ENCODE measurements at places on chromosomes 5 and 9. TPM values are rescaled to one million over a fixed set of nuclear protein-coding genes. Genes with fewer than 3 reads are reported as not detected.

Gene KLHL3
- total RNA-seq = not detected

Gene PCDHA1
- not detected for total RNA-seq

Gene GLE1
- total RNA-seq = 36.6 TPM

Gene PTGS1
- 3.5 TPM for total RNA-seq

Gene INSL4
- total RNA-seq = not detected

Gene HTR1A
- total RNA-seq = not detected

Gene RNF183
- 0.12 TPM for total RNA-seq

Gene C5orf24
- 46.9 TPM for total RNA-seq

Gene NR6A1
- 9.9 TPM for total RNA-seq

Gene SNCAIP
- not detected for total RNA-seq

DNA sequence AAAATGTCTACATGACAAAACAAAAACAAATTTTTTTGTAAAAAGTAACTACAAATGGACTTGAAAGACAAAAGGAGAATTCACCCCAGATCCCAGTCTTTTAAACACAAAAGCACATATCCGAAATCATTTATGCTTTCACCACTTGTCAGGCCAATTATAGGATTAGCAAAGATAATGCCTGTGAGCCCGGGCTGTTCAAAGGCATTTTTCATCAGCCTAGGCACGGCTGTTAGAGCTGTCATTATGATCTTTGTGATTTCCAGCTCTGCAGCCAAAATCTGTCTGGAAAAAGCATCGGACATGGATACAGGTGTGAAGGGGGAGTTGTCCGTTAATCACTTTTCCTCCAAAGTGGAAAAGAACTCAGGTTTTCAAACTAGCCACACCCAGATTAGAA, 23.6 kb upstream of the RAB14 start:
- H3K4me3 ChIP-seq = no peak overlapping the region
- H3K36me3 ChIP-seq = no peaks in the 10 kb centered on the region
- peaks cover 14% of the 10 kb centered on the region for H3K4me1 ChIP-seq
- no peak overlapping the region for H3K27ac ChIP-seq

- no peaks in the 10 kb centered on the region for H3K4me1 ChIP-seq
- H3K4me3 ChIP-seq = no peak overlapping the region
- H3K27me3 ChIP-seq = no peaks in the 10 kb centered on the region
- H3K36me3 ChIP-seq = no peaks in the 10 kb centered on the region
- no peak for DNase-seq
Observed at GRCh38 chr9:18346745-18347144, 127.2 kb upstream of the ADAMTSL1 start.

- H3K27me3 ChIP-seq = no peaks in the 10 kb centered on the region
- no peaks in the 10 kb centered on the region for H3K4me1 ChIP-seq
- no peak overlapping the region for H3K27ac ChIP-seq
- no peak for DNase-seq
Observed at GRCh38 chr5:1032011-1032410, 23.4 kb downstream of the NKD2 start.

- H3K36me3 ChIP-seq = peaks cover 3% of the 10 kb centered on the region
- no peak for DNase-seq
- no peaks in the 10 kb centered on the region for H3K27me3 ChIP-seq
- peaks cover 8% of the 10 kb centered on the region for H3K4me1 ChIP-seq
Observed at GRCh38 chr5:6716629-6717149, 3.5 kb downstream of the TENT4A start.

DNA sequence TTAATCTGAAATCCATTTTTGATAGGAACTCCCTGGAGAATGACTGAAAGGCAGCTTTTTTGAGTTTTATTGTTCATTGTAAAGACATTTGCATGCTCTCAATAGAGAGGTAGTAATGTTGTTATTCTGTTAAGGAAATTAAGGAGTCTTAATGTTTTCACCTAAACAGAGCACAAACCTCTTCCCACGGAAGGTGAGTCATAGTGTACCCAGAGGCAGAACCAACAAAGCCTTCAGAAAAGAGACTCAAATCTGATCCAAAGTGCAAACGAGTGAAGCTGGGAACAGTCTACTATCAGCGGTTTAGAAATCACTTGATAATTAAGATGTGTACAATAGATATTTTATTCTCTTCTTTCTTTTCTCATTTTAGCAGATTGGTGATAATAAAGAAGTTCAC, 470.5 kb downstream of the PLK2 start:
- H3K27me3 ChIP-seq = no peaks in the 10 kb centered on the region
- H3K4me1 ChIP-seq = peaks cover 20% of the 10 kb centered on the region
- H3K27ac ChIP-seq = no peak overlapping the region
- H3K36me3 ChIP-seq = no peaks in the 10 kb centered on the region
- DNase-seq = no peak
- no peak overlapping the region for H3K4me3 ChIP-seq

GRCh38 chr5:14545308-14545707, 36.3 kb upstream of the OTULINL start:
- H3K4me3 ChIP-seq = no peak overlapping the region
- no peak overlapping the region for H3K27ac ChIP-seq
- H3K4me1 ChIP-seq = no peaks in the 10 kb centered on the region
- H3K36me3 ChIP-seq = no peaks in the 10 kb centered on the region
- DNase-seq = no peak
- H3K27me3 ChIP-seq = peaks cover 20% of the 10 kb centered on the region

- no peak for DNase-seq
- H3K36me3 ChIP-seq = no peaks in the 10 kb centered on the region
- no peak overlapping the region for H3K4me3 ChIP-seq
- no peaks in the 10 kb centered on the region for H3K4me1 ChIP-seq
- no peaks in the 10 kb centered on the region for H3K27me3 ChIP-seq
Observed at GRCh38 chr5:125176005-125176390, 429.6 kb upstream of the ZNF608 start.

- no peaks in the 10 kb centered on the region for H3K27me3 ChIP-seq
- H3K36me3 ChIP-seq = no peaks in the 10 kb centered on the region
- no peak overlapping the region for H3K4me3 ChIP-seq
- DNase-seq = no peak
- H3K27ac ChIP-seq = no peak overlapping the region
- H3K4me1 ChIP-seq = peaks cover 6% of the 10 kb centered on the region
Observed at GRCh38 chr5:171481571-171482433, 62.4 kb downstream of the FGF18 start.

GRCh38 chr9:124054582-124055227, 43.1 kb downstream of the LHX2 start:
- no peak overlapping the region for H3K4me3 ChIP-seq
- H3K27ac ChIP-seq = no peak overlapping the region
- H3K27me3 ChIP-seq = no peaks in the 10 kb centered on the region

GRCh38 chr5:55172937-55173686, at the start of gene CDC20B:
Gene CDC20B, minus strand, starts transcription at chr5:55173177. Its CDS starts 177 bp downstream, at chr5:55173000.
- H3K27ac ChIP-seq = 0 out of 2 replicates have a peak within 1 kb of the TSS, but pooled peaks have one; percentile 3
- H3K4me3 ChIP-seq = peak within 1 kb of the TSS; percentile 35
- H3K36me3 ChIP-seq = no peaks in the 10 kb centered on the region
- no peak for DNase-seq
- no peaks in the 10 kb centered on the region for H3K27me3 ChIP-seq
- H3K4me1 ChIP-seq = peaks cover 37% of the 10 kb centered on the region

All from HCT116 (cell line).